ENCODE measurements at places on chromosomes 5 and 9.

DNA sequence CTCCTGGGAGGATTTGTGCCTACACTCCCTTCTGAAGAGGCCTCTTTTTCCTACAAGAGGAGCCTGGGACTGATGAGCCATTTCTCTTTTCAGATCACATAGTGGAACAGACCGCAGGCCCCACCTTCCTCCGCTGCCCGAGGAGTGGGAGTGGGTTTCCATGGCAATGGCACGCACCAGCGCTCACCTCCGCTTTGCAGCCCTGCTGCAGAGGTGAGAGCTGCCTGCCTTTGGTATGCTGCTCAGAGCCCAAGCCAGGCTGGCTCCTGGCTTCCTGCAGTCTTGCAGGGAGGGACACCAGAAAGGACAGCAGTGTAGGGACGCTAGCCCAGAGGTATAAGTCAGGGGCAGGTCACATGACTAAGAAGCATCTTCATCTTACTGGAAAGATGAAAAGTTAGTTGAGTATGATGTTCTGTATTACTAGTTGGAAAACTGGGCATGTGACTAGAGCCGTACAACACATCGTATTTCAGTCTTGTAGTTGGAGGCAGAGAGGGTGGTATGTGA is 12.4 kb downstream of the PTTG1 start:
- DNase-seq = no peak

- no peak for DNase-seq
Observed at GRCh38 chr9:87548159-87548558, 50.5 kb downstream of the DAPK1 start.

DNA sequence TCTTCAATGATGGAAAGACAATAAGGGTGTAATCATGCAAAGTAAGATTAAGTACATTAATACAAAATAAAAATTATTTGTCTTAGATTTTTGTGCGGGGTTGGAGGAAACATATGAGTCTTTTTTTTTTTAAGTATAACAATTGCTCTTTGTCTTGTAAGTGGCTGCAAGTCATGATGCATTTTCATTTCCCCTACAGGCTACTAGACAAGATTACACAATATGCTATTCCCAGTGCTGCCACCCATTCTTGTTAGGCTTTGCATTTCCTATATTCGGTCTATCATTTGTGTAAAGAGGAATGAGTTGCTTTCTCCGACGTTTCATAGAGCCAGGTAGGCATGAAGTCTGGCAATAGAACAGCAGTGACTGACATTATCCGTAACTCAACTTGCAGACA is 294.2 kb upstream of the CYLC2 start:
- no peak for DNase-seq

DNA sequence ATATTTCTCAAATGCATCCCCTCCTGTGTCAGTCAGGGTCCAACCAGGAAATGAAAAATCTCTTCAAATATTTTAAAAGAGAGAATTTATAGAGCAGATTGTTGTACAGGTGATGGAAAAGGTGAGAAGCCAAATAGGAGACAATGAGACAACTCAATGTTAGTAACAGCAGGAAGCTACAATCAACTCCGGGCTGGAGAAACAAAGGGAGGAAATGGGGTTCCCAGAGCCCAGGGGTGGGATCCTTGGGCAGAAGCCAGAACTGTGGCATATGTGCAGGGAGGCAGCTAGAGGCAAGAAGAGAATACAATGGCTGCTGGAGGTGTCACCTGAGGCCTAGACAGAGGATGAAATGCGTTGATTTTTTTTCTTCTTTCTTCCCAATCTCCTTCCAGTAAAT is 361.8 kb upstream of the ACTBL2 start:
- DNase-seq = no peak

GRCh38 chr9:136047775-136048559 is 47.1 kb downstream of the NACC2 start:
- DNase-seq = no peak
